NCI-H526 (cell line): ENCODE measurements at places on chromosomes 16 and 17.

DNA sequence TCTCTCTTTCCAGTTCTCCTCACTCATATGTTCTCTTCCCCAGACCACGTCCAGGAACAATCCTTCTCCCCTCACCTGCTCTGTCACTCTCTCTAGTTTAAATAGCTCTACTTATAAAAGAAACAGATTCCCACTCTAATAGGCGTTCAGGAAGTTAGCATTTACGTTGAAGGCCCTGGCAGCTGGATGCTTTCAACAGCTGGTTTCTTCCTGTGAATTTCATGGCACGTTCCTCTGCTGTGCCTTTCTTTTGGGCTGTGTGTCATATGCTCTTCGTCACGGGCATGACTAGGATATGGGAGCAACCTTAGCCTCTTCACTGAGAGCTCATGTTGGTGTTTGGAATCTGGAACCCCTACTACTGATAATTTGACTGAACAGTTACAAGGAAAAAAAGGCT, 73.2 kb downstream of the ZNF18 start:
- no peak for DNase-seq

DNA sequence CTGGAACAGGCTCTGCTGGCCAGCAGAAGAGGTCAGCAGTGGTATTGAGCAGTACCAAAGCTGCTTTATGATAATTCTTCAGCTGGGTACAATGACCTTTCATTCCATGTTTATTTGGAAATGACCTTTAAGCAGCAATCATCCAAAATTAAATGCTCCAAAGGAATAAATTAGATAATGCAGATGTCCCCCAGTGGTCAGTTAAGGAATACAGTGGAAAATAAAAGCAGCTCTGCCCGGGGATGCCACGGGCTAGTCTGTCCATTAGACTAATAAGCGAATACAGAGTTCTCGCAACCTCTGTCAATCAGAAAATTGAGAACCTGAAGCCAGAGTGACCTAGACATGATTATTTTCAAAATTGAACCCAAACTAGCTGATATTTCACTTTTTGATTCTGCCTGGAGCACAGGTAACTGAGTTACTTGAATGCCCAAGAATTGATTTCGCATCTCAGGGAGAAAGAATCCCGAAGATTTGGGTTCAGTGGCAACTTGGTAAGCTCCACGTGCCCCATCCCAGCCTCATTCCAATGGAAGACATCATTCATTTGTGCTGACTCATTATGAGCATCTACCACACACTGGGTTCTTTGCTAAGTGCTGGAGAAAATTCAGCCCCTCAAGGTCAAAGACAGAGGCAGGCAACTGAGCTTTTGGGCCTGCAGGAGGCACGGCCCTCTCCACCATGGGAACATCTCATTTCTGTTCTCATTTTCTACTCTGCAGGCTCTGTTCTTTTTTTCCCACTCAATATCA, 34.4 kb upstream of the SLC39A11 start:
- DNase-seq, result no peak

GRCh38 chr17:72399608-72400487, 279.0 kb downstream of the SOX9 start:
- DNase-seq, result no peak

- DNase-seq, result no peak
Observed at GRCh38 chr17:31788571-31788946, 70.5 kb downstream of the COPRS start.

GRCh38 chr17:21272881-21273792, 11.4 kb upstream of the MAP2K3 start:
- DNase-seq, result no peak

- DNase-seq, result no peak
Observed at GRCh38 chr16:87604634-87605111, 2.4 kb downstream of the JPH3 start.

GRCh38 chr17:27457731-27458523, 1.7 kb downstream of the KSR1 start:
- peak; percentile 70 for DNase-seq

GRCh38 chr17:40361925-40362695, 2.4 kb downstream of the GJD3 start:
- no peak for DNase-seq

DNA sequence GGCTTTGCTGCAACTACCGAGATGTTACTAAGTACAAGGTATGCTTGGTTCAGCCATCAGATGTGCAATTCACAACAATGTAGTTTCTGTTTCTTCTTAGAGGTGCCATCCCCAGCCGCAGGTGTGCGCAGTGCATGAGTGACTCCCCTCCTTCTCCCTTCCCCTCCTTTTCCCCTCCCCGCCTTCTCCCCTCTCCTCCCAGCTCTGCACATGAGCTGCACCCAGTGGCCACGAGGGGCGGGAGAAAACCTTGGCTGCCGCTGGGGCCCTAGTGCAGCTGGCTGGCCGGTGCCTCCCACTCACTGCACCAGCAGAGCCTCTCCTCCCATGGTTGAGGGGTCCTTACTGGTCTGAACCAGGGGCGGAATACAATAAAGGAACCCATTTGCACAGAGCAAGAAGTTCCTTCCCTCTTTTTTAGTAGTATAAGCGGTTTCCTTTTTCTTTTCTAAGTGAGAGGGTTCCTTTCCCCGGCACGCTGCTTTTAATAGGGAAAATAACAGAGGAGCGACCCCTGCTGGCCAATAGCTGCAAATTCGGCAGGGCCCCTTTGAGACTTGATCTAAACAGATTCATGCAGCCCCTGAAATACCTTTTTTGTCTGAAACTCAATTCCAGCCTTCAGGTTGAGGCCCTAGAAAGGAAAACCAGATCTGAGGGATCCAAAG, 7.8 kb upstream of the CCL15 start:
- DNase-seq, result peak; percentile 79

- no peak for DNase-seq
Observed at GRCh38 chr17:80012765-80013741, 22.6 kb downstream of the TBC1D16 start.

GRCh38 chr16:71297341-71297634, 8.1 kb upstream of the CMTR2 start:
- no peak for DNase-seq

DNA sequence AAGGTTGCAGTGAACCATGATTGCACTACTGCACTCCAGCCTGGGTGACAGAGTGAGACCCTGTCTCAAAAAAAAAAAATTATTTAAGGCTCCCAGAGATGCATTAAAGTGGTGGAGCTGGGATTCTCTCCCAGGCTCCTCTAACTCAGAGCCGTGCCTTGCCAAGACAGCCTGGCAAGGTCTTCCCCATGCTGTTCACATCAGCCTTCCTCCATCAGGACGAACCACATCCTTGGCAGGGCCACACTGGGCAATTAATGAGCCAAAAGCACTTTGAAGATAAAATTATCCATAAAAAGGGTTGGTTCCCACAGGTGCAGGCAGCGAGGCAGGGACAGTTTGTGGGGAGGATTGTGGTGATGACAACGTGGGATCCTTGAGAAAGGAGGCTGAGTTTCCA, 19.8 kb upstream of the BBS2 start:
- DNase-seq, result no peak

DNA sequence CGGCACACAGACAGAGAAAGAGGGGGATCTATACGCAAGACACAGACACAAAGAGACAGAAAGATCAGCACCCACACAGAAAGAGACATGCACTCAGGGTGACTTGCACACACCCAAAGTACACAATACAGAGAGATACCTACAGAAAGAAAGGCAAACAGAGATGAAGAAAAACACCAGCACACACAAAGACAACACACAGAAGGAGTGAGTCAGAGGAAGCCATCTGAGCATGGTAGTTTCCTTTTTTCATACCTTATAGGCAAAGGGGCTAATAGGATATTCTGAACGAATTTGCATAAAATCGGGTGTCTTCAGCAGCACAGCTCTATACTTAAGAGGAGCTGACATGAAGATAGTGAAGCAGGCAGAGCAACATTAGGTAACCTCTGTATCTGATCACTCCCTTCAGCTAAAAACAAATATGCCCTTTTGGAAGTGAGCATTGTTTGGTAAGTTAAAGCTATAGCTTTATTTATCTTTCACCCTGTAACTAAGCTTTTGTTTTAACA, 198.6 kb downstream of the AATF start:
- peak; percentile 73 for DNase-seq

DNA sequence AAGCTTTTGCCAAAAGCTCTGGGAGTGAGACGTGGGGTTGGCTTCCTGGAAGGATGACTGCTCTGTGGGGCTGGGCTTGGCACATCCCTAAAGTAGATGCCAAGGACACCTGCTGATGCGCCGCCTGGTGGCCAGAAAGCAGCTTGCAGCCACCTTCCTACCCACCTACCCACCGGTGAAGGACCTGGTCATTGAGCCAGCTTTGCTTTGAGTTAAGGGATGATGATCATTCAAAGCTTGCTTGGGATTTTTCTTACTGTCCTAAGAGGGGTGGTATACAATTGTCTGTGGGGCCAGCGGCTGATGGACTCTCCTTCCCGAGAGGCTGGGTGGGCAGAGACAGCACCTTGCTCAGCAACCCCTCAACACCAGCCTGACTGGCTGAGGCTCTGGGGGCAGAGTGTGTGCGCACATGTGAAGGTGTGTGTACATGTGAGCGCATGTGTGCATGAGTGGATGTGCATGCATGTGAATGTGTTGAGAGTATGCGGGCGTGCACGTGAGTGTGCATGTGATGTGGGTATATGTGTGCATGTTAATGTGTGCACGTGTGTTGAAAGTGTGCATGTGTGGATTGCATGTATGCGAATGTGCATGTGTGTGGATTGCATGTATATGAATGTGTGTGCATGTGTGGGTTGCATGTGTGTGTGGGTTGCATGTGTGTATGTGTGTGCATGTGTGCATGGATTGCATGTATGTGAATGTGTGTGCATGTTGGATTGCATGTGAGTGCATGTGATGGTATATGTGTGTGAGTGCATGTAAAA, 18.6 kb downstream of the C1QTNF1 start:
- DNase-seq, result peak; percentile 84

DNA sequence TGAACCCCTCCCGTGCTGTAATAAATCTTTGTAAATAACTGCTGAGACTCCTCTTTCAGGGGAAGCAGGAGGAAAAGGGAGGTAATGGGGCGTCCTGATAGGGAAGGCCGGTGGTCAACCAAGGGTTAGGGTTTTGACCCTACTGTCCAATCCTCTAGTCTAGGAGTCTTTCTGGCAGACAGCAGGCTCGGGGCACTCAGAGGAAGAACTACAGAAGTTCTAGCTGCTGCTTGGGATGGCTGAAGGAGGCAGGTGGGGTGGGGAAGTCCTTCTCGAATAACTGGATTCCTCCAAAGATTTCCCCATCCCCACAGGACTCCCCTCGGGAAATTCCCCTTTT, 387 bp upstream of the STARD3 start:
- DNase-seq, result no peak

DNA sequence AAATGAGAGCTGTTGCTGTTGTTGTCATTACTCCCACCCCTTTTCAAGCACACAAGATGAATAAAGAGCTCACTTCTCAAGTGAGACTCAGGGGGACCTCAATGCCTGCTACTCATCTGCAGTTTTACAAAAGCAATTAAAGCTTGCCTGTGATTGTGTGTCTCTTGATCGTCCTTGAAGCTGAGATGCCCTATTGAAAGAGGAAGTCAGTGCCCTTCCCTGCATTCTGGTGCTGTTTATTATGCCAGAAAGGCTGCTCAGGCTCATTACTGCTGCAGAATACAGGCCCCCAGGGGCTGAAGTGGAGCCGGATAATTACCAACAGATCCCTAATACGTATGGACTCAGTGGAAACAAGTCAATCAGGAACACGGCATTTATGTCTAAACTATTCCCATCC, 147.2 kb downstream of the HS3ST2 start:
- no peak for DNase-seq

DNA sequence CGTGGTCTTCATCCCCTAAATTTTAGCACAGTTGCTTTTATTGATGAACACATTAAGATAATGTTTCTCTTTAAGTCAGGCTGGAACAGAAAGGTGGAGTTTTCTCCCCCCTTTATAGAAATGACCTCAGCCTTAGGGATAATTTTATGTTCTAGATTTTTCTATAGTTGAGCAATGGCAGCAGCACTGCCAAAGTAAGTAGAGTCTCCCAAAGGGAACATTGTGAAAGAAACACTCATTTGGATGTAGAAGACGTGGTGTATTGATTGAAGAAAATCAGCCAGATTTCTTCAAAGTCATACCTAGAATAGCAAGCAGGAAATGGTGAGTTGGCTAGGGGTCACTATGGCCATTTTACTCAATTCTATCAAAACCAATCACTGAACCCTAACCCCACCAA, 122.5 kb downstream of the DNAH9 start:
- no peak for DNase-seq

GRCh38 chr17:47967607-47968252, 3.2 kb upstream of the CDK5RAP3 start:
- no peak for DNase-seq

- no peak for DNase-seq
Observed at GRCh38 chr16:11726008-11726407, 16.6 kb downstream of the TXNDC11 start.

DNA sequence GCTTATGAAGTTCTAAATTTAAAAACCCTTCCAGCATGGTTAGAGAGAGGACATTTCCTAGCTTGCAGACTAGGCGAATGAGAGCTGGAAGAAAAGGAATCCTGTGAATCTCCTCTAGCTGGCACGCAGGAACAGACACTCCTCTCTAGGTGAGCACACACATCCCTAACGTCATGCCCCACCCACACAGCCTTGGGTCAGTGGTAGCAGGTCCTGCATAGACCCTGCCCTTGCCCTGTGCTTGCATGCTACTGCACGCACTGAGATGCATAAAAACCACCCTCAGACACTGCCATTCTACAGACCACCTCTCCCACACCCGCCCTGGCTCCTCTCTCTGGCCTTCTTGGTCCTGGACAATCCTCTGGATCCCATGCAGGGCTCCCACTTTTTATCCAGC, 23.5 kb downstream of the CES1 start:
- no peak for DNase-seq

GRCh38 chr17:63293323-63294075, 152.6 kb downstream of the CYB561 start:
- DNase-seq, result peak; percentile 73

GRCh38 chr16:84947996-84948850, 63.1 kb downstream of the ZDHHC7 start:
- no peak for DNase-seq

DNA sequence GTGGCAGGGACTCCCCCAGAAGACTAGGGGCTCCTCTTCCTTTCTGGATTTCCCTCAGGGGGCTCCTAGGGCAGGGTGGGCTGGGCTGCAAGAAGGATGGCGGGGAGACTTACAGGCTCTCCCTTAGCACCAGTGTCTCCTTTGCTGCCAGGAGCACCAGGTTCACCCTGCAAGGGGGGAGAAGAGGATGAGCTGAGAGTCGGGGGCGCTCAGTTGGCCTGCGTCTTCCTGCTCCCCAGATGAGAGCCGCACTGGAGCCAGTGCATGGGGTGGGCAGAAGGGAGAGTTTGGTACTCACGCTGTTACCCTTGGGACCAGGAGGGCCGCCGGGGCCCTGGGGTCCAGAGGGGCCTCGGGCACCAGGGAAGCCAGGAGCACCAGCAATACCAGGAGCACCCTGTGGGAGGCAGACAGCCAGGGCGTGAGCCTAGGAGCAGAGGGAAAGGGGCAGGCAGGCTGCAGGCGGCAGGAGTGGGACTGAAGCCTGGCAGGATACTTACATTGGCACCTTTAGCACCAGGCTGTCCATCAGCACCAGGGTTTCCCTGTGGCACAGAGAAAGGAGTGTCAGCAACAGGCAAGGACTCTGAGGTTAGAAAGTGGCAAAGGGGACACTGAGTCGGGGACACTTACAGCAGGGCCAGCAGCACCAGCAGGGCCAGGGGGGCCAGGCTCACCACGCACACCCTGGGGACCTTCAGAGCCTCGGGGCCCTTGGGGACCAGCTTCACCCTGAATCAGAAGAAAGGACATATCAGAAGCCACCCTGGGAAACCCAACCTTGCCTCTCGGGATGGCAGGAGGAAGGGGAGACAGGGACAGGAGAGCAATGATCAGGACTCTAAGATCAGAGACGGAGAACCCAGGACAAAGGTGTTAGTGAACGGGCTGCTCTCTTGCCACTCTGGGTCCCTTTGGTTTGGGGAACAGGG, 6.2 kb downstream of the COL1A1 start:
- no peak for DNase-seq
